ENCODE measurements at places on chromosomes 16 and 17.

DNA sequence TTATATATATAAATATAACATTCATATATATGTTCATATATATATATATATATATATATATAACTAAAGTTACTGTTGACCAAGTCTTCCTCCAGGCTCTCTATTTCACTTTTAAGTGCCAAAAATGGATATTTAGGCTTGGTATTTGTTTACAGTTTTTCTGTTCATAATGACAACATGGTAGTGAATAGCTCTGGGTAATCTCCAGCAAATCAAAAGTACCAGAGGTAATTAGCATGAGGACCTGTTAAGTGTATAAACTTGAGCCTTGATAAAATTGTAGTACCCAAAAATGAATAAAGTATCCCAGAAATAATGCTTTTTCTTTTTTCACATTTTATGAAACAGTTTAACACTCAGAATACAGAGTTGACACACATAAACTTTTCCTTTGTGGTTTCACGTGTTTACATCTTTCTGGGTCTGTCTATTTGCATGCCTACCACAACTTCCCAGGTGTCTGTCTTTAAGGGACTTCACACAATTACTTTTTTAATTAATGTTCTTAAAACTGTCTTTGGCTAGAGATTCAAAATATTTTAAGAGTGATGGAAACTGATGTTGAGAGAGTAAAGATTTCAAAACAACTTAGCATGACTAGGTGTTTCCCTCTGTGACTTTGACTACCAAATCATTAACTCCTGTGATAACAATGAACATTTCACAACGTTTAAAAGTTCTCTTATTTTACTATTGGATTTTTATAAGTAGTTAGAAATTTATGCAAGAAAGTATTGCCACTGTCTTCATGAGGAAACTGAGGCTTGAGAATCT, 47.9 kb downstream of the RABEP1 start:
- DNase-seq, result no peak

DNA sequence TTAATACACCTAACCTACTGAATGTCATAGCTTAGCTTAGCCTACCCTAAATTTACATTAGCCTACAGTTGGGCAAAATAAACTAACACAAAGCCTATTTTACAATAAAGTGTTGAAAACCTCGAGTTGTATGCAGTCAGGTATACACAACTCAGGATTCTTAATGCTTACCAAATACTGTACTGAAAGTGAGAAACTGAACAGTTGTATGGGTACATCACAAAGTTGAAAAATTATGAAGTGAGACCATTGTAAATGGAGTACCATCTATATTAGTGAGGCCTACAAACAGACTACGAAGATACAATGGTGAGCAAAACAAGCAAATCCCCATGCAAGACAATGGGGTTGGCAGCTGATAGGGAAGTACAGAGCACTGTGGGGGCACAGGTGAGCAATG, 79.7 kb downstream of the VAT1L start:
- DNase-seq, result no peak

GRCh38 chr16:67647111-67647651, 2.2 kb downstream of the CARMIL2 start:
- no peak for DNase-seq

GRCh38 chr16:81241706-81242105, 3.2 kb downstream of the BCO1 start:
- DNase-seq, result no peak

- no peak for DNase-seq
Observed at GRCh38 chr16:78876671-78877070, 723.9 kb downstream of the MAF start.

GRCh38 chr16:11321662-11322061, 23.6 kb upstream of the RMI2 start:
- DNase-seq, result no peak

DNA sequence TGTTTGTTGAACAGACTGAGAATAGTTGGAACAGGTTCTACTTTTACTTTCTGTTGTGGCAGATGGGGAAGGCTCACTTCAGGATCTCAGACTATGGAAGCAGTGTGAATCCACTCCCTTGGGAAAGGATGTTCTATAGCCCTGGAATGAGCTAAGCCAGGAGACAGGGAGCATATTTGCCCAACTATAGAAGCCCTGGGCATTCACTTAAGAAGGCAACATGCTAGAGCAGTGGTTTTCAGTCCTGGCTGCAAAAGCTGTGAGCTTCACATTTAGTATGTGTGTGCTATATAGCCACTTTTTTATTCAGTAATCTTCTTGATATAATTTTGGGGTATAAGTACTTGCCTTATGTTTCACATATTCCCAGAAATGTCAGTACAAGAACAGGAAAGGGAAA, 1.2 kb upstream of the KRT32 start:
- no peak for DNase-seq

- DNase-seq, result no peak
Observed at GRCh38 chr17:48526608-48527546, 3.9 kb downstream of the HOXB1 start.

- DNase-seq, result no peak
Observed at GRCh38 chr16:85364323-85365040, 248.6 kb upstream of the GSE1 start.

GRCh38 chr16:83212301-83212841, 585.6 kb downstream of the CDH13 start:
- DNase-seq, result no peak

GRCh38 chr17:45279898-45280297, 18.0 kb upstream of the SPATA32 start:
- DNase-seq, result no peak

- DNase-seq, result peak; percentile 36
Observed at GRCh38 chr16:87550495-87550961, 51.8 kb upstream of the JPH3 start.

GRCh38 chr17:48843187-48843900, 12.5 kb downstream of the CALCOCO2 start:
- no peak for DNase-seq

DNA sequence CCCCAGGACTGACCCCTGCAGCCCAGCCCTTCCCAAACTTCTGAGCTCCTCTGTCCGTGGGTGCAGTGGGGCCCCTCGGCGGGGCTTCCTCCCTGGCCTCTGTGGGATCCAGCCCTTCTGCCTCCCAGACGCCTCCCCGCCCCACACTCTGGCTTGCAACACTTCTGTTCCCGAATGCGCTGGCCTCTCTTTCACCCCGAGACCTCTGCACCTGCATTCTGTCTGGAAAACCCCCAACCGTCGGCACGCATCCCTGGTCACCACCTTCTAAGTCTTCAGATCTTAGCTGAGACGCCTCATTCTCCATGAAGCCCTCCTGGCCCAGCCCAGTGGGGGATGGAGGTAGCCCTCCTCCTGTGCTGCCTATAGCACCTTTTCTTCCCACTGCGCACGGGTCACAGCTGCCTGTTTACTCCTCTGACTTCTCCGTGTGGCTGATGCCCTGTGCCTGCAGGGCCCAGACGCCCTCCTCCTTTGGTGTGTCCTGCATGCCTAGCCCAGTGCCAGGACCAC, 26.4 kb downstream of the TMEM235 start:
- no peak for DNase-seq

DNA sequence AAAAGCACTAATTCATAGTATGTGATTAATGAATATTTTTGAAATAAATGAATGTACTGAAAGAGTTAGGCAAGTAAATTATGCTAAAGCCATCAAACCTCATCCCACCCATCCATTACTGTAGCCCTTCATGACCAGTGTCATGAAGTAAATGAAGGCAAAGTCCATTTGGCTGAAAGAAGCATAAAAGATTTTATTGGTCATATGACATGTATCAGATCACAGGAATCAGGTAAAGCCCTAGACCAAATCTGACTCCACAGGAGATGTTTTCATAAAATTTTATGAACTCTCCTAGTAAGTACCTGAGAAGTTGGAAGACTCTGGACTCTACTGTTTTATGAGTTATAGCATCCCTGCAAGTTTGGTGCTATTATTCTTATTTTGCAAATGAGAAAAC, 213.5 kb downstream of the TMEM114 start:
- DNase-seq, result no peak
